Naive B cell (primary cell): ENCODE measurements at places on chromosomes 7 and 10. TPM values are rescaled to one million over a fixed set of nuclear protein-coding genes. Genes with fewer than 3 reads are reported as not detected.

- DNase-seq = no peak
Measured at GRCh38 chr7:134018306-134018705, 108.8 kb upstream of the LRGUK start.

DNA sequence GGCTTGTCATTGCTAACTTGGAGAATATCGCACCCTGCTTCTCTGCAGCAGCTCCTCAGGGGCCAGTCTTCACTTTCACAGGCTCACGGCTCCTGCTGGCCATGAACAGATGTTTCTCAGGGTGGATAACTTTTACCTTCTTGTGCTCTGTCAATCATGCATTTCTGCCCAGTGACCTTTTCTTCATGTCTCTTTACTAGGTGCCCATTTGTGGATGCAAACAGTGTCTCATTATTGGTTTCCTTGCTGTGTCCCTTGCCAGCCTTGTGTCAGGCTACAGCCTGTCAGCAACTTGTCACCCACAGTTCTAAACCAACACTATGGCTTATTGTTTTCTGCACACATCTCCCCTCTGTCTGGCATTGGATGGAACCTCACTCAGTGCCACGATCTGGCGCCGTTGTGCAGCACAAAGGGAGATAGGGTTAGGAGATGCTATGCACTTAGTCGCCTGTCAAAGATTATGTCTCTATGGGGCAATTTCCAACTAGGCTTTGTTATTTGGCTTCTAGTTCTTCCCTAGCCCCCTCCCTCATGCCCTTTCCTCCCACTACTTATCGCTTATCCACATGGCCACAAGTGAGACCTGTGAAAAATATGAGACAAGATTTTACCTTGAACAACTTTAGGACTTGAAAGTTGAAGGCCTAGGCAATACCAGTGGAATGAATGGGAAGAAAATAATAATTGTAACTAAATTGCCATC lies 45.7 kb upstream of the NXPH1 start:
- no peak for DNase-seq

EMX2 gene
- not detected for polyA plus RNA-seq

DNA sequence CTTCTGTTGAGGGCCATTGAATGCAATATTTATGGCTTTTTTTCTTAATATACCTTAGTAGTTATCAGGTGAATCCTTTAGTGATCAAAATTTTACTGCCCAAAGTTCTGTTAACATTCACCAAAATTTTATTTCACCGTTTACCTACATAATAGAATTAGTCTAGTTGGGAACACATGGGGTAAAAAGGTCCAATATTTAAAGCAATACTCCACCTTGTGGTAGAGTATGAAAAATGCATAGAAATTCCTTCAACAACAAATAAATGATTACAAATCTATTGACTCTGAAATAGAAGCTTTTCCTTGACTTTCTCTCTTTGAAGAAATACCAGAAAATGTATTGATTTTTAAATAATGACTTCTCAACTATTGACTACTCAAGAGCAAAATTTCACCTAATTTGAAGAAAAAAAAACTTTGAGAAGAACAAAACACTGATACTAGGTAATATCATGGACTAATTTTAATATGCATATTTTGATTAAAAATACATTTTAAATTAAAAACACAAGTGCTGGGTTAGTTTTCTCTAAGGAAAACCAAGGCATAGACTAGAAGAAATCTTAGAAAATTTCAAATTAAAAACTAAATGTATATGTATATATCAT lies 43.3 kb downstream of the POLR1F start:
- peak; percentile 24 for DNase-seq

CFAP46 gene
- polyA plus RNA-seq = 0.05 TPM

- DNase-seq = no peak
Measured at GRCh38 chr10:31101123-31101522, 69.5 kb upstream of the ZNF438 start.

GIMAP7 gene
- 1.2 TPM for polyA plus RNA-seq

- DNase-seq = no peak
Measured at GRCh38 chr10:102542800-102543418, 39.1 kb downstream of the SUFU start.

DNA sequence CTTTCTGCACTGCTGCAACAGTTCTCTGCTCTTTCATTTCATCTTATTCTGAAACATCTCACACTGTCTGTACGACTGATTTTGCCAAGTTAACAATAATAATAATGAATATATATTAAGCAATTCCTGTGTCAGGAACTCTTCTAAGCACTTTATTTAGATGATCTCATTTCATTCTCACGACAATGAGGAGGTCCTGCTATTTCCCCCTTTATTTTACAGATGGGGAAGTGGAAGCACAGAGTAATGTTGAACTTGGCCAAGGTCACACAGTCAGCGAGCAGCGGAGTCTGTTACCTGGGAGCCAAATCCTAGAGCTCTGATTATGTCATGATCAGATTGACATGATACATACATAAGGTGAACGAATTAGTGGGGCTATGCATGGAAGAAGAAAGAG lies 5.8 kb downstream of the MRC1 start:
- DNase-seq = no peak

ADAM22 gene
- 1.6 TPM for polyA plus RNA-seq
